ENCODE measurements at places on chromosomes 13 and 19.

DNA sequence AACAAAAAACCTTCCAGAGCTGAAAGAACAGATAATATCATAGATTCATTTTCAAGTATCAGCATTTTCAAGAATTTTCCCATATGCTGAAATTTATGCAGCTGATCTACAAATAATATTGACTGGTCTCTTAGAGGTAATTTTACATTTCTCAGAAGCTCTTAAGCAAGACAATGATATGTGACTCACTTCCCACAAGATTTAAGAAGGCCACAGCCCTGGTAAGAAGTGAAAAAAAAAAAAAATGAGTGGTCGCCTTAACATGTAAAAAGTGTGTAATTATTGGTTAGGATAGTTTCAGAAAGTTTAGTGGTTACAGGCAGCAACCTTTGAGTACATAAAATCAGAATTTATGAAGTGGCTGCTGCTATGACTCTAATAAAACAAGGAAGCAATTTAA lies 54.5 kb downstream of the NUFIP1 start:
- H3K27me3 ChIP-seq, result no peaks in the 10 kb centered on the region
- H3K4me1 ChIP-seq, result peaks cover 6% of the 10 kb centered on the region
- no peak overlapping the region for H3K27ac ChIP-seq
- no peak overlapping the region for H3K4me3 ChIP-seq
- no peak for DNase-seq

DNA sequence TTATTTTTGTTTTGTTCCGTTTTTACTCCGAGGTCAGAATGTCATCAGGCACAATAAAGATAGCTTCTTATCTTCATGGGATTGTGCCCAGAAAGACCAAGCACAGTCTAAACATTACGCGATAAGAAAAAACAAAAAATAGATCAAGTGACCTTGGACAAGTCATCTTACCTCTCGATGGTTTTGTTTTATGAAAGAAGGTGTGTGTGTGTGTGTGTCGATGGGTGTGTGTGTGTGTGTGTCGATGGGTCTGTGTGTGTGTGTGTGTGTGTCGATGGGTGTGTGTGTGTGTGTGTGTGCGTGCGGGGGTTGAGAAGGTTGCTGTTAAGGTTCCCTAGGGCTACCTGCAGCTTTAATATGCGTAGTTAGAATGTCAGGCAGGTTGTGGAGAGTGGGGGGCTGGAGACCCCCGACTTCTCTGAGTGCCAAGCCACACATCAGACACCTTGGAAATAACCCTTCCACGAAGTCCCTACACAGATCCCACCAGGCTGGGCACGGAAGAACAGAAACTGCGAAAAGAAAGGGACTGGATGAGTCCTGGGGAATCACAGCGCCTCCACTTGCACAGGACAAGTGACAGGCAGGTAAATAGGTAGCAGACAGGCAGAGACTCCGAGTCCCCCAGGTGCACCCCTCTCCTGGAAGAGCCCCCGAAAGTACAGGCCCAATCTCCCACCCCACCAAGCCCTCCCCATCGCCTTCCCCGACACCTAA lies 458 bp upstream of the ATP8A2 start:
- H3K4me3 ChIP-seq, result peak overlapping the region; percentile 56
- no peak overlapping the region for H3K27ac ChIP-seq
- H3K4me1 ChIP-seq, result peaks cover 16% of the 10 kb centered on the region
- no peak for DNase-seq
- no peaks in the 10 kb centered on the region for H3K36me3 ChIP-seq

DNA sequence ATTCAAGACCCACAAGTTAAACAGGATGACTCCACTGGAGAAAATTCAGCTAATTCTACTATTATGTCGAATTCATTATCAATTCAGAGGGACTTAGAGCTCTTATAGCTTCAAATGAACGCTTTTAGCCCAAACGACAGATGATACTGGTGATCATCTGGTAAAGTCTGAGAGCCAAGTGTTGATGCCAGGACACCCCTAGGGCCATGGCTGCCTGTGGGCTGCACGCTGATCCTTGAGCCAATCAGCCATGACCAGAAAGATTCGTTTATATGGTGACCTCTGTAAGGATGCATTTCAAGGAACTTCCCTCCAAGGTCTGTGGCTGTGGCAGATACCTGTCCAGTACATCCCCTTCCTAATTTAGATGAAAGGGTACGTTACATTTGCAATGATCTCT lies 10.9 kb downstream of the MEDAG start:
- no peaks in the 10 kb centered on the region for H3K36me3 ChIP-seq
- no peak overlapping the region for H3K4me3 ChIP-seq
- no peak for DNase-seq
- H3K27me3 ChIP-seq, result no peaks in the 10 kb centered on the region

DNA sequence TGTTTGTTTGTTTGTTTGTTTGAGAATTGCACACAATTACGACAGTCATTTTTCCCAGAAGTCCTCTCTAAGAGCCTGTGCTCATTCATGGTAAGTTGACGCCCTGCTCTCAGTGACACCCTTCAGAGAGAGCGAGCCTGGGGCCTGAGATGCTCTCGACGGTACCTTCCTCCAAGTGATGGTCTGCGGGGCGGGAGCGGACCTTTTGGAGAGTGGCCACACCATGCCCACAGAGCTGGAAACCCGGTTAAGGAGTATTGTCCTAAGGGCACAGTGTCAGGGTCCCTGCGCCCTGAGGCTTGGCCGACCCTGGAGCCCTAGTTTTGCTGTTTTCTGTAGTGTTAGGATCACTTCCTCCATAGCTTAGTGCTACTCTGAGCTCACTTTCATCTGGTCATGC lies 3.6 kb downstream of the POP4 start:
- H3K27ac ChIP-seq, result no peak overlapping the region
- H3K36me3 ChIP-seq, result peaks cover 17% of the 10 kb centered on the region
- H3K4me1 ChIP-seq, result no peaks in the 10 kb centered on the region
- no peak overlapping the region for H3K4me3 ChIP-seq

GRCh38 chr19:1962674-1963073 lies 21.7 kb downstream of the CSNK1G2 start:
- H3K36me3 ChIP-seq, result 0 out of 2 replicates have a peak, but pooled peaks cover 2% of the 10 kb centered on the region
- no peak overlapping the region for H3K4me3 ChIP-seq
- H3K4me1 ChIP-seq, result no peaks in the 10 kb centered on the region
- no peak overlapping the region for H3K27ac ChIP-seq

- no peaks in the 10 kb centered on the region for H3K4me1 ChIP-seq
- DNase-seq, result no peak
- no peaks in the 10 kb centered on the region for H3K27me3 ChIP-seq
Measured at GRCh38 chr13:109157275-109157674, 527.9 kb downstream of the MYO16 start.

DNA sequence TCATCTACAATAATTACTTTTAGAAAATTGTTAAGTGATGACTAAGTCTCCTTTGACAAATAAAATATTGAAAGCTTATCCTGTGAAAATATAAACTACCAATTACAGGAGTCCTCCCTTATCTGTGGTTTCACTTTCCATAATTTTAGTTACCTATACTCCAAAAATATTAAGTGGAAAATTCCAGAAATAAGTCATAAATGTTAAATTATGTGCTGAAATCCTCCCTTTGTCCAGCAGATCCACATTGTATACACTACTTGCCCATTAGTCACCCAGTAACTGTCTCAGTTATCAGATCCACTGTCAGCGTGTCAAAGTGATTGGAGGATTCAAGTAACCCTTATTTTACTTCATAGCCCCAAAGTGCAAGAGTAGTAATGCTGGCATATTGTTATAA lies 98.1 kb downstream of the SERP2 start:
- no peaks in the 10 kb centered on the region for H3K36me3 ChIP-seq
- no peak for DNase-seq
- no peaks in the 10 kb centered on the region for H3K4me1 ChIP-seq
- no peak overlapping the region for H3K27ac ChIP-seq

DNA sequence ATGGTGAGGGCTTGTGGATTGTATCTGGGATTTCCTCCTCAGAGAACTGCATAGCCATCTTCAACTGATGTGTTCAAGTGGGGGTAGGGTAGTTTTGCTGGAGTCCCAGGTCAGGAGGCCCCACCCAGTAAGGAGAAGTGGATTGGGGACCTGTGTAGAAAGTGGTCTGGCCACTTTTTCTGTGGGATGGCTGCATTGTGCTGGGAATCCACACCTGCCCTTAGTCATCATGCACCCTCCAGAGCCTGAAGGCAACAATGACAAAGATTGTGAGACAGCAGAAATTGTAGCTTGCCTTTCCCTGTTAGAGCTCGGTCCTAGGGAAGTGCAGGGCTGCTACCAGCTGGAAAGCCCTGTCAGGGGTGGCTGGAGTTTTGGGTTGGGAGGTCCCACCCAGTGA lies 255.4 kb downstream of the NDFIP2 start:
- H3K4me1 ChIP-seq, result no peaks in the 10 kb centered on the region
- no peak overlapping the region for H3K4me3 ChIP-seq
- H3K36me3 ChIP-seq, result no peaks in the 10 kb centered on the region

GRCh38 chr13:24614306-24615080 lies 65.7 kb upstream of the ATP12A start:
- H3K4me1 ChIP-seq, result no peaks in the 10 kb centered on the region
- H3K27me3 ChIP-seq, result no peaks in the 10 kb centered on the region
- no peak overlapping the region for H3K4me3 ChIP-seq
- no peaks in the 10 kb centered on the region for H3K36me3 ChIP-seq
- DNase-seq, result no peak

- peak; percentile 73 for DNase-seq
- H3K36me3 ChIP-seq, result no peaks in the 10 kb centered on the region
- no peak overlapping the region for H3K27ac ChIP-seq
Measured at GRCh38 chr19:489418-490196, 6.7 kb upstream of the MADCAM1 start.

DNA sequence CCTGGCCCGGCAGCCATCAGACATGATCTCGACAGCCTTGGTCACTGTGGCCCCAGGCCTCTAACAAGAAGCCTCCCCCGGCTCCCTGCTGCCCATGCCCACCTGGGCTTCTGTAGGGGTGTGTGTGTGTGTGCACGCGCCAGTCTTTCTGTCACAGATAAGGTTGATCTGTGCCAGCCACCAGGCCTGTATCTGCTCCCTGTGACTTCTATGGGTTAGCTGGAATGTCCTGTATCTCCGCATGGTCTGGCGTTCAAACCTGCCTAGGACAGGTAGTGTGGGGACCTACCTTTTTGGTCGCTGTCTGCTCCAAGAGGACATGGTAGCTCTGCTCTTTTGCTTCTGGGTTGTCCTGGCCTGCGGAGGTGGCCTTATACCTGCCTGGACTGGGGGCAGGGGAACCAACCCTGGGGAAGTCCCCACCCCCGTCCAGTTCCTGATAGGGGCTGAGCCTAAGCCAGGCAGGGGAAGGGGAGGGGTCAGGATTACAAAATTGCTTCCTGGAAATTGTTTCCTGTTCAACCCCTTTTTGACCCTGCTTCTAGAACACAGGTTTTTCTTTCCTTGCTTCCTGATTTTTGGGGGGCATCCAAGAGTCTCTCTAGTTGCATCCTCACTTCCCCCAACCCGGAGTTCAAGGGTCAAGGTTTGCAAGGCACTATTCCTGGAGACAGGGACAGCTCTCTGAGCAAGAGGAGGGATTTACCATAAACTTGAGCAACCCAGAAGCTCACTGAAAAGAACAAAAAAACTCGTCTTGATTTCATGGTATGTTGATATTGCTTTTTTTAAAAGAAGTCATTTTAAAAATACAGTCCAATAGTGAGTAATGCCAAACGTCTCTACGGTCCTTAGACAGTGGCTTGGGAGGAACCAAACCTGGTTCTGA lies at the start of gene LRG1:
TSS of gene LRG1 (minus strand) at position 344 of the 889 bp plus-strand sequence. CDS start at position 321, 23 bp downstream.
- no peak within 1 kb of the TSS for H3K4me3 ChIP-seq
- H3K27ac ChIP-seq, result no peak within 1 kb of the TSS
- DNase-seq, result no peak
- no peaks in the 10 kb centered on the region for H3K36me3 ChIP-seq
- H3K4me1 ChIP-seq, result peaks cover 8% of the 10 kb centered on the region

GRCh38 chr19:5953680-5954213 lies 24.2 kb downstream of the RANBP3 start:
- H3K4me3 ChIP-seq, result no peak overlapping the region
- H3K27ac ChIP-seq, result no peak overlapping the region

- H3K36me3 ChIP-seq, result peaks cover 3% of the 10 kb centered on the region
- H3K27ac ChIP-seq, result no peak overlapping the region
- H3K27me3 ChIP-seq, result no peaks in the 10 kb centered on the region
- no peak overlapping the region for H3K4me3 ChIP-seq
- no peak for DNase-seq
Measured at GRCh38 chr19:5953030-5953589, 24.8 kb downstream of the RANBP3 start.

- DNase-seq, result no peak
- no peak overlapping the region for H3K4me3 ChIP-seq
- no peaks in the 10 kb centered on the region for H3K27me3 ChIP-seq
- H3K4me1 ChIP-seq, result no peaks in the 10 kb centered on the region
- no peaks in the 10 kb centered on the region for H3K36me3 ChIP-seq
Measured at GRCh38 chr19:3220576-3220975, 3.9 kb upstream of the CELF5 start.

DNA sequence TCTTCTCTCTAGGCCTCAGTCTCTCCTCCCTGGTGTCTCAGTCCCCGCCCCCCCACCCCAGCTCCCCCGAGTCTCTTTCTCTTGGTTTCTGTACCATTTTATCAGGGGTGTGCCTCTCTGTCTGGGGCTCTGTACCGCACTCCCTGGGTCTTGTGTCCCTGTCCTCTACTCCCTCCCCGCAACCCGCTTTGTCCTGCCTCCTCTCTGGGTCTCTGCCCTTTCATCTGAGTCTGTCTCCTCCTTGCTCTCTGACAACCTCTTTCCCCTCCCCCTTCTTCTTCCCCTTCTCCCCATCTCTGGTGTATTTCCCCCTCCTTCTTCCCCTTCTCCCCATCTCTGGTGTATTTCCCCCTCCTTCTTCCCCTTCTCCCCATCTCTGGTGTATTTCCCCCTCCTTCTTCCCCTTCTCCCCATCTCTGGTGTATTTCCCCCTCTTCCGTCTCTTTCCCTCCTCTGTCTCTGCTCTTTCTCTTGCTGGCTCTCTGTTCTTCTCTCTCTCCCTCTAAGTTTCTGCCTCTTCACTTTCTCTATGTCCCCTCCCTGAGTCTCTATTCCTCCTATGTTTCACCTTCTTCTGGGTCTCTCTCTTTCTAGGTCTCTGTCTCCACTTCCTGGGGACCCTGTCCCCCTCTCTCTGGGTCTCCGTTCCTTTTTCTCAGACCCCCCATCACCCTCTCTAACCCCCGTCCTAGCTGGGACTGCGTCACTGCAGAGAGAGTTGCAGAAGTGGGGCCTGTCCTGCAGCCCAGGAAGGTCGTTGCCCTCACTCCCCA lies 2.2 kb upstream of the KCNC3 start:
- H3K36me3 ChIP-seq, result no peaks in the 10 kb centered on the region
- H3K4me1 ChIP-seq, result peaks cover 2% of the 10 kb centered on the region
- H3K27ac ChIP-seq, result no peak overlapping the region

DNA sequence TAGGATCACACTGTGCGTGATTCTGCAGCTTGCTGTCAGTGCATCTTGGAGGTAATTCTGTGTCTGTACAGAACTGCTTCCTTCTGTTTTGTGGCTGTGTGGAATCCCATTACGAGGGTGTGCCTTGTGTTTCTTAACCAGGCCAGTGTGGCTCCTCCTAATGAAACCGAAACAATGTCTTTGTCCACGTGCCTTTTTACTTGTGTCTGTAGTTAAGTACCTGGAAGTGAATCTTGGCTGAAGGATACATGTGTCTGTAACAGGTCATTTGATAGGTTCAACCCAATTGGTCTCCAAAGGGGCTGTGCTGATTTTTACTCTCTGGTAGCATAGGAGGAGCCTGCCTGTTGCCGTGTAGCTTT lies 13.1 kb downstream of the NOP53 start:
- no peak overlapping the region for H3K27ac ChIP-seq
- peaks cover 56% of the 10 kb centered on the region for H3K36me3 ChIP-seq
- H3K4me3 ChIP-seq, result no peak overlapping the region
- no peaks in the 10 kb centered on the region for H3K4me1 ChIP-seq
- no peaks in the 10 kb centered on the region for H3K27me3 ChIP-seq

- no peaks in the 10 kb centered on the region for H3K27me3 ChIP-seq
- no peaks in the 10 kb centered on the region for H3K4me1 ChIP-seq
- no peak overlapping the region for H3K27ac ChIP-seq
- H3K4me3 ChIP-seq, result no peak overlapping the region
Measured at GRCh38 chr13:100211016-100211710, 122.3 kb downstream of the PCCA start.
